ENCODE measurements at places on chromosomes 12 and 14. TPM values are rescaled to one million over a fixed set of nuclear protein-coding genes. Genes with fewer than 3 reads are reported as not detected.

Gene GUCY2C
- total RNA-seq: not detected

DNA sequence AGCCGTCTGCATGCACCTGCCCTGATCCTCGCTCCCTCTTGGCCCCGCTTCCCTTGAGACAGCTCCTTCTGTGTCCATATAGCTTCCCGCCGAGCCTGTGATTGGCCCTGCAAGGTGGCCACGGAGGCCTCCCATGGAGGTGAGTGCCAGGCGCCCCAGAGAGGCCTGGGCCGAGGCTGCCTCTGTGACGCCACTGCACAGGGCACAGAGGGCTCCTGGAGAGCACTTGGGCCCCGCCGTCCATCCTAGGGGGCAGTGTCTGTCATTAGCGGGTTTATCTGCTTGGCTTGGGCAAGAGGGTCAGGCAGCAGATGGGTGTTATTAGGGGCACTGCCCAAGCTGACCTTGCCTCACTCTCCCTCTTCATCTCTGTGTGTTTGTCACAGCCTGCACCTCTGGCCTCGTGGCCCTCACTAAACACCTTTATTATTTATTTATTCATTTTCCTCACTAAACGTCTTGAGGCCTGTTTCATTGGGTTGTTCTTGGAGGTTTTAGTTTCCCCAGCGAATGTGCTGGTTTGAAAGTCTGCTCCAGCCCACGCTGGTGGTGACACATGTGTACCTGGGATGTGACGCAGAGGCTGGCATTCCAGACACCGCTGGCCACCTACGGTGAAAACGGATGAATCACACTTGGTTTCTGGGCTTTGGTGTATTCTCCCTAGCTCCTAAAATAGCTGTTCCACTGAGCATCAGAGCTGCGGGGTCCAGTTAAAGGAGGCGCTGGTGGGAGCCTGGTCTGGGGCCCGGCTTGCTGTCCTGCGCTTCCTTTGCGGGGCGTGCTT is 5.9 kb downstream of the ZFYVE21 start:
- DNase-seq: no peak

Gene LRRC23
- total RNA-seq: 4.7 TPM

Gene NDUFA9
- 129 TPM for total RNA-seq

DNA sequence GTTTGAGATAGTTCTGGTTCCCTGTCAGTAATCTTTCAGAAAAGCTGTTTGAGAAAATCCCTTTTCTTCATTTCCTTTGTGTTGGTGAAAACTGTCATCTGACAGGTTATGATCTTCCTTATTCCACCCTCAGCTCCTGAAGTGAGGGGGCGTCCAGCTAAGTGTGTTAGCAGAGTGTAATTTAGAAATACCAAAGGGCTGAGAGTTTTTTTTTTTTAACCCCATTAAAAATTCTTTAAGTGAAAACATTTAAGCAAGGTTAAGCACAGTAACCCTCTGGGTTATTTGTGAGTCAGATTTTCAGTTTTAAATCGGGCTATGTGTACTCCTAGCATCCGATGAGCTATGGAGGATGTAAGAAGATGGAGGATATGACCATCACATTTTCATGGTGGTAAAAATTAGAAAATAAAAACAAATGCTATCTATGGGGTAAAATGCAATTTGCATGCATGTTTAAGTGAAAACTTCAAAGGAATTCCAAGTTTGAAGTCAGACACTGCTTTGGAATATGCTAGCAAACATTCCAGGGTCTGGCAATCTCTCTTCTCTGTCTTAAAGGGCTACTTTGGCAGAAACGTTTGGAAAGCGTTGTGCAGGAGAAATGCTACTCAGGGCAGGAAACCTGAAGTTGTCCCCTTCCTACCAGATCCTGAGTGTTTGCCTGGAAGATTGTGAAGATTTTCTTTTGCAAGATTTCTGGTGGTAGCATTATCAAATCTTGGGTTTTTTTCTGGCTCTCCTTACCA is 197.0 kb upstream of the PRICKLE1 start:
- no peak for DNase-seq

DNA sequence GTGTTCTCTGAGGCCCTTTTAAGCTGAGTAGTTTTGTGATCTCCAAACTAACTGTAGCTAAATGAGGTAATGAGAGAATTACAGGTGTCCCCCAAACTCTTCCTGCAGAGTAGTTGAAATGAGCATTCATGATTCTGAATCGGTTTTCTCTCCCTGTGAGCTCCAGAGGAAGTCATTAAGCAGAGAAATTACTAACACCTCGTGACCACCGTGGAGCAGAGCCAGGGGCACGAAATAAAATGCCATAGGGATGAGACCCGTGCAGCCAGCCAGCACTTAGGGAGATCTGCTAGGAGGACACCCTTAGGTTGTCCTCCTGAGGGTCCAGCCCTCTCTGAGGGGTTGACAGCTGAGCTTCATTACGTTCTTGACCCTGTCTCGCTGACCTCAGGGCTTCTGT is 79.5 kb downstream of the SLC25A47 start:
- no peak for DNase-seq

Gene CCDC197
- not detected for total RNA-seq

DNA sequence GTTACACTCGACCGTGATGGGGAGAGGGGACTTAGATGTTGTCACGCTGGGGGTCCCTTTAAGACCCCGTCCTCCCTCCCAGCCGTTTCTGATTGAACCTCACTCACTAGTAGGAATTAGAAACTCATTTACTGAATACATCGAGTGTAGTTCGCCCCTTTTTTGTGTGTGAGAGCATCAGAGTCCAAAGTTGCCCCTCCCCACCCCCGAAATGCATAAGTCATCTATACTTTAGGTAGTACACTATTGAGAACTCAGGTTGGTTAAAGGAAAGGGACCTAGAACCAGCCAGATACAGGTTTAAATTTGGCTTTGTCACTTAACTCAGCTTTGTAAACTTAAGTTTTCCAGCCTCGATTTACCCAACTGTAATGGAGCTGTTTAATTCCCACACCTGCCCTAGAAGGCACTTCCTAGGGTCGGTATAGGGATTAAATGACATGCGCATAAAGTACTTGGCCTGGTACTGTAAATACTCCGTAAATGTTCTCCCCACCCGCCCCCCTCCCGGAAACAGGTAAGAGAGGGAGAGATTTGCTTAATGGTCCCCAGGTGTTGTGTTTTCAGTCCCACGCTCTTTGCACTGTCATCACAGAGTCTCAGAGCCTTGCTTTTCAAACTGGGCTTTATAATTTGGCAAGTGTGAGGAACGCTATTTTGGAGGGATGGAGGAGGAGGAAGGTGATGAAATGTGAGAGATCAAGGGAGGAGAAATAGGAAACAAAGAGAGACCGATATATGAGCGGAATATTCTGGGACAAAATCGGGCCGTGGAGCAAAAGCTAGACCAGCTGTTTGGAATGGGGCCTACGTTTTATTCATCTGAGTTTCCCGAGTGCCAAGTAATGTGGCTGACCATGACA is 897 bp downstream of the SUDS3 start:
- DNase-seq: no peak

Gene KRT72
- total RNA-seq: not detected

Gene NEDD8
- total RNA-seq: 445 TPM

GRCh38 chr12:83954071-83954789 is 958.4 kb downstream of the SLC6A15 start:
- no peak for DNase-seq

- DNase-seq: no peak
Observed at GRCh38 chr14:77674931-77675330, 32.9 kb downstream of the ALKBH1 start.

- DNase-seq: no peak
Observed at GRCh38 chr14:99986396-99986795, 78.8 kb upstream of the EVL start.

GRCh38 chr14:82641050-82641540 is 1107.4 kb upstream of the SEL1L start:
- no peak for DNase-seq

GRCh38 chr14:87133073-87133801 is 859.7 kb downstream of the GALC start:
- DNase-seq: peak; percentile 100

- no peak for DNase-seq
Observed at GRCh38 chr12:109524466-109525278, 47.2 kb downstream of the UBE3B start.

GRCh38 chr12:57146961-57147944 is at the start of gene LRP1-AS:
Gene LRP1-AS, minus strand, starts transcription at chr12:57147619.
- no peak for DNase-seq

Gene SLC35F4
- total RNA-seq: not detected

Gene HOXC5
- 0.67 TPM for total RNA-seq

DNA sequence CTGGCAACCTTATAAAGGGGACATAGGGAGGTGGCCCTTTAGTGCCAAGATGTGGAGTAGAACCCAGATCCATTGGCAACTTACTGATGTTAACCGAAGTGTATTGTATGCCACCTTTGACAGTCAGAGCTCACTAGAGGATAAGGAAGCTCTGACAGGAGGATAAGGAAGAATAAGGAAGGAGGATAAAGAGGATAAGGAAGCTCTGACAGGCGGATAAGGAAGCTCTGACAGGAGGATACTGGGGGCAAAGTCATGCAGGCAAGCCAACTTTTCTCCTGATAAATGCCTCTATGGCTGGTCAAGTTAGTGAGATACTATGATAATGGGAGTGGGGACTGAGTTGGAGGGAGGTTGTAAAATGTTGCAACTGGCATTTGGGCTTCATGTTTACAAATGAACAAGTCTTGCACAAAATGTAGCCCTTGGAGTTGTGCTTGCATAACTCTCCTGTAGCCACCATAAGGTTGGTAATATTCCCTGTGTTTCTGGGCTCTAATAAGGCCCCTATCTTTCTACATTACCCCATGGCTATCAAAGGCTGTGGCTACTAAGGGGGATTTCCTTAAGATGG is 17.7 kb upstream of the DHRS2 start:
- no peak for DNase-seq

GRCh38 chr14:68269136-68269927 is 449.8 kb downstream of the RAD51B start:
- no peak for DNase-seq

DNA sequence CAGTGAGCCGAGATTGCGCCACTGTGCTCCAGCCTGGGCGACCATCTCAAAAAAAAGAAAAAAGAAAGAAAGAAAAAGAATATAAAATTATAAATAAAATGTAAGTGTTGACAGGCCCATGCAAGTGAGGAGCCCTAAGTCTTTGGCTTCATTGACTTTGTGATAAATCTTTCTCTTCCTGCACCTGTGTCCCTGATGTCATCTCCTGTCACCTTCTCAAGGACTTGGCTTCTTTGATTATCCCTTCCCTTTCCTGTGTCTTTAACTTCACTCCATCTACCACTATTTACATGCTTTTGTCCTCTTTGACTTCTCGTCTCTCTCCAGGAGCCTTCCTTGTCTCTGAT is 33.6 kb upstream of the WNK1 start:
- no peak for DNase-seq

Gene TSHR
- not detected for total RNA-seq

Gene CRACR2A
- 2.2 TPM for total RNA-seq

Gene GLT8D2
- 3.2 TPM for total RNA-seq

- DNase-seq: peak; percentile 67
Observed at GRCh38 chr14:36874396-36875138, 212.9 kb downstream of the PAX9 start.

- peak; percentile 77 for DNase-seq
Observed at GRCh38 chr12:124686370-124687173, 119.2 kb upstream of the NCOR2 start.

DNA sequence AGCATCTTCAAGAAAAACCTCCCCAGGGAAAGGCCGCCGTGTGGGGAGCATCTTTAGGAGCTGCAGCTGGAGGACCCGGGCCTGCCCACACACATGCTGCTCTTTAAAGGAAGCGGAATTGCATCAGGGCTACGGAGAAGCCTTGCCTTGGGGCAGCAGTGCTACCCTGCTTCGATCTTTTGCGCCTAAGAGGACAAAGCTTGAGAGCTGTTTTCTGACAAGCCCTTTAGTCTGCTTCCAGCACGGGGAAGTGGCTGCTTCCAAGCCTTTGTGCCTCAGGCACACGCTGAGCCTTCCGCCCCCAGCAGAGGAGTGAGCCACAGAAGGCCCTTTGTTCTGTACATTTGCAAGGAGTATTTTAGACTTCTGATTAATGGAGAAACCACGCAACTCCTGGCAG is 31.5 kb downstream of the COA8 start:
- peak; percentile 82 for DNase-seq

GRCh38 chr12:93892423-93893268 is 215.5 kb downstream of the CRADD start:
- DNase-seq: no peak

DNA sequence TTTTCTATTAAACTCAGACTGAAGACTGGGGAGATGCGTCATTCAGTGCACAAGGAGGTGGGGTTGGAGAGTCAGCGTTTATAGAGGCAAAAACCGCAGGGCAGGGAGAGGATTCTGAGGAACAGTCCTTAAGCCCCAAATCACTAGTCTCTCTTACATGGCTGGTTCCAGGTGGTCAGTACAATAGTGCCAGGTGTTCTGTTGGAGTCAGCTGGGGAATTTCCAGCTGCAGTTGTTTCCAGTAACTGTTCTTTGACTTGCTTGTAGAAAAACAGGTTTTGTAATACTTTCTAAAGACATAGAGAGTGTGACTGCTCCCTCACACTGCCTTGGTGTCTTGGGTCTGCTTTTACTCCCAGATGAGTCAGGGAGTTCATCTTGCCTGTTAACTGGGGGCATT is 192.2 kb downstream of the TMTC3 start:
- DNase-seq: peak; percentile 99

- DNase-seq: peak; percentile 21
Observed at GRCh38 chr14:28057359-28058296, 709.0 kb upstream of the FOXG1 start.
